ENCODE measurements at places on chromosomes 13 and 19.

DNA sequence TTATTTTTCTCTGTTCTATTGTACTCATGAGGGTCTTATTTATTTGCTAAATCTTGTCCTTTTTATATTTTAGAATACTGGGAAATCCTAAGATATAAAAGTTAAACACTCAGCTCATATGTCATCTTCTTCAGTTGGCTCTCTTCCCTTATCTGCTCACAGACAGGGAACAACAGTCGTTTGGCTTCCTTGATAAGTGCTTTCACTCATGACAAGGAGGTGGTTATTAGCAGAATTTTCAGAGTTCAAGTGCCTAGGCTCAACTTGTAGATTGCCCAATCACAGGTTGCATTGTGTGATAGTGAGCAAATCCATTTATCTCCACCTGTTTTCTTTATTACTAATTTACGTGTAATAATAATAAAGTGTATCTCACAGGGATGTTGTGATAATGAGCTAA is 620.3 kb upstream of the PCDH20 start:
- peak; percentile 16 for DNase-seq

- DNase-seq: no peak
Measured at GRCh38 chr13:20980899-20981298, 78.4 kb upstream of the XPO4 start.

DNA sequence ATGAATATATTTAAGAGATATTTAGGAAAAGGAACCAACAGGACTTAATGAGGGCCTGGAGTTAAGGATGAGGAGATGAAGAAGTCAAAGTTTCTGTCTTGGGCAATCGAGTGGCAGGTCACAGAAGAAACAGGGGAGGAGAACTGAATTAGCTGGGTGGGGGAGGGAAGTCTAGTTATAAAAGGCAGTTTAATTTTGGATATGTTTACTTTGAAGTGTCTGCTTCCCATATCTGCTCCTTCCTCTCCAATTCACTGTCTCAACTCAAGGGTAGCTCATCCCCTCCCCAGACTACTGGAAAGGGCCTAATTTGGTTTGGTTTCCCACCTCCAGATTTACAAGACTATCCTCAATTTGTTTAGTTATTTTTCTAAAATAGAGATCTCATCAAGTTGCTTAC is 195.9 kb downstream of the VWA8 start:
- no peak for DNase-seq

DNA sequence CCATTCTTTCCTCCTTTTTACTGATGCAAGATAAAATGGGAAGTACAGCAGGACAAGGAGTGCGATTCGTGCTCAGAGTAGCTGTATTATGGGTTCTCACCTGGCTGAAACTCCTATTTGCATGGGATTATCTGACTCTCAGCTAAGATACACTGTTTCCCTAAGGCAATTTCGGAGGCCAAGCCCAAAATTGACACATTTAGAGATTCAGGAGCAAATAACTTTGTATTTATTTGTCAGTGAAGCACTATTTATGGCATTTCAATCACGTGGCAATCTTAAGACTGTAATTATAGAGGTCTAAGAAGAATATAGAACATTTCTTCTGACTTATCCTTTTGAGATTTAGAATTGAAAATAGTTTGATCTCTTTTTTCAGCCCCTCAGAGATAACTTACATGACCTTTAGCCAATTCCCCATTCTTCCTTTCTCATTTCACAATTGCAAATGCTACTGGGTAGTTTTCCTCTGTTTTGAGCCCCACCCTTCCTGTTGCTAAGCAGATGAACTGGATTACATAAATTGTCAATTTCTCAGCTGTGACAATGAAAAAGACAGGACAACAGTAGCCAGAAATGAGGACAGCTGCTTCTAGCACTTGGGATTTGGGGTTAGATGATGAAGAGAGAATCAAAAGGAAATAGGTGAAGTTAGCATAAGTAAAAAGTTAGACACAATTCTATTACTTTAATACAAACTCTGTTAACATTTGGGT is 122.7 kb upstream of the FRY start:
- no peak for DNase-seq

Data from DMS79 treated with DMSO at 0.1 percent for 48 hours (cell line).